IPS DF 6.9 (cell line): ENCODE measurements at places on chromosomes 7 and 10.

DNA sequence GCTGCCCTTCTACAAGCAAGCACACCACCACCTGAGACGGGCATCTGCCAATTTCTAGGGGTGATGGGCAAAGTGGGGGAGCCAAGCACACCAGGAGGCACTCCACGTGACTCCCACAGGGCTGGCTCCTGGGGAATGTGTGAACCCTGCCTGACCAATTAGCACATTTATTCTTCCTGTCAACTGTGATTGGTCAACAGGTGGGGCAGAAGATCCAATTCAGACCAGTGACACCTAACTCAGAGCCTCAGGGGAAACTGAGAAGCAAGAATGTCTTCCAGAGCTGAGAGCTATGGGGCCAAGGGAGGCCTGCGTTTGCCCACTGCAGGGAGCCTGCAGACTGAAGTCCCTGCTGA lies 15.4 kb downstream of the TMEM273 start:
- DNase-seq: no peak

DNA sequence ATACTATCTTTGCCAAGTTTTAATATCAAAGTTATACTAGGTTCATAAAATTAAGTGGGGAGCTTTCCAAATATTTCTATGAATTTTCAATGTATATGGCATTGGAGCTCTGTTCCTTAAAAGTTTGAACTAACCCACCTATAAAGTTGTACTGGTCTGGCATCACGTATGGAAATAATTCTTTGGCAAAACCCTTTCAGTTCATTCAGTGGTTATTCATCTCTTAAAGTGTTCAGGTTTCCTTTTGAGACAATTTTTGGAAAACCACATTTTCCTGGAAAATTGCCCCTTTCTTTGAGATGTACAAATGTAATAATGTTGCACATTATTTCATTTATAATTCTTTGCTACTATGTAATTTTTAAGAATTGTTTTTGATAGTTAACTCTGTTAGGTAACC lies 62.5 kb upstream of the INPP5A start:
- DNase-seq: no peak

GRCh38 chr7:92567460-92567859 lies 22.7 kb downstream of the FAM133B start:
- no peak for DNase-seq

DNA sequence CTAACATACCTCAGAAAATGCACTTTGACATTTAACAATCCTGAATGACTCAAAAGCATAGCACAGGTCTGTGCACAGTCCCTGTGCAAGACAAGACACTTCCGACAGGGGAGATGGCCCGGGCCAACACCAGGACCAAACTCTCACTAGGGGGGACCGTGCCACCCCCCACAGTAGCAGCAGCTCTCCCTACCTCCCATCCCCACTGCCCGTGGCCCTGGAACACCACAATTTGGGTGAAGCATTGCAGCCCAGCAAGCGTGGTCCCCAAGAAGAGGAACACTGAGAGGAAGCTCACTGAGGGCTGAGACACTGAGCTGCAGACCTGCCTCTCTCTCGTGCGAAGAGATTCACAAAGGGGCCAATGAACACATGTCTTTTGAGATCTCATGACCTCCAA lies 26.0 kb downstream of the PTPRN2 start:
- DNase-seq: no peak

- DNase-seq: no peak
Measured at GRCh38 chr10:65194555-65194954, 1673.4 kb downstream of the REEP3 start.

- no peak for DNase-seq
Measured at GRCh38 chr7:129773328-129773731, 161.8 kb downstream of the NRF1 start.

GRCh38 chr10:6398399-6398798 lies 181.7 kb downstream of the PRKCQ start:
- DNase-seq: no peak

GRCh38 chr7:88226886-88227516 lies 7.2 kb upstream of the SRI start:
- DNase-seq: no peak

- no peak for DNase-seq
Measured at GRCh38 chr10:47288236-47288635, 11.8 kb upstream of the GDF10 start.

DNA sequence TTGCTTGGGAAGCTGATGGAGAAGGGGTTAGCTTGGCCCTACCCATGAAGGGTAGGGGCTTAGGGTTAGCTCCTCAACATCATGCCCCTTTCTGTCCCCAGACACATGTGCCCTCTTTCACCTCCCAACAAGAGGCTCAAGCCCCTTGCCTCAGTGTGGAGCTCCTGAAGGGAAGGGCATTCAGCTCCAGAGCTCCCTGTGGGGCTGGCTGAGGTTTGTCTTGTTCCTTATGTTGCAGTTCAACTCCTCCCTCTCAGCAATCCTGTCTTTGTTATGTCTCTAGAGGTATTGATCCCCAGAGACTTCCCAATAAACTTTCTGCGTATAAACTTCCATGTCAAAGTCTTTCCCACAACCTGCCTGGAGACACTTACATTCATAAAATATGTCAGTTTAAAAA lies 252.2 kb upstream of the SP4 start:
- no peak for DNase-seq

DNA sequence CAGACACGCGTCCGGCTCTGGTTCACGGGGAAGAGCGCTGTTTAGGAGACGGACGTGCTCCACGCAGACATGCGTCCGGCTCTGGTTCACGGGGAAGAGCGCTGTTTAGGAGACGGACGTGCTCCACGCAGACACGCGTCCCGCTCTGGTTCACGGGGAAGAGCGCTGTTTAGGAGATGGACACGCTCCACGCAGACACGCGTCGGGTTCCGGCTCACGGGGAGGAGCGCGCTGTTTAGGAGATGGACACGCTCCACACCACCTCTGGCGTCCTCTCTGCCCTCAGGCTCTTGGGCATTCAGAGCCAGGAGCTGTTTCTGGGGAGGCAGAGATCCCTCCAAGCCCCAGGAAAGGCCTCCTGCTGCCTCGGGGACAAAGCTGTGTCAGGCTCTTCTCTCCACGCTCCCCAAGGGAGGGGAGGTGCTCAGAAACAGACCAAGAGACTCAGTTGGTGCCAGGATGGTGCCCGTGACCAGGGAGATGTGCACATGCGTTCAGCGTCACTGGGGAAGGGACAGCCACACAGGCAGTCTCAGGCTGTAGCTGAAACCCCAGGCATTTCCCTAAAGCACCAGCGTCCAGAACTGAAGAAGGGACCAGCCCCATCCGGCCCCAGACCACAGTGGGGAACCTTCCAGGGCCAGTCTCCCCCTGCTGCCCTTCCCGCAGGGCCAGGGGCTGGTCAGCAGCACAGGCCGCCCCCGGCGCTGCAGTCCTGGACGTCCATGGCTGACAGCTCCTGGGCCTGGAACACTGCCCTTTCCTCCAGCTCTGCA lies 175.6 kb downstream of the ELFN1 start:
- no peak for DNase-seq

DNA sequence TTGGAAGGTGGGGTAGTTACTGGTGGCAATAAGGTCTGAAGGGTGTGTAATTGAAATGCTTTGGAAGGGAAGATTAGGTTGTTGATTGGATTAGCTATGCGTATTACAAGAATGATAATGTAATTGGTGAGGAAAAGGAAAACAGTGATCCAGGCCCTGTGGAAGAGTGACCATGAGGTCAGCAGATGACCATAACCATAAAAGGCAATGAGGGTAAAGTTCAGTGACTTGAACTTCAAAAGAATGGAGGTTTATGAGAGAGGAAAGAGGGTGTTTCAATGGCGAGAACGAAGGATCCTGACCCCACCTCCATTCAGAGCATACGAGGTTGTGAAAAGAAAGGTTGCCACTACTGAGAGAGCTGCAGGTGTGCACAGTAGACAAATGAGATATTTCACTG lies 439.7 kb downstream of the CCSER2 start:
- no peak for DNase-seq

GRCh38 chr10:121956111-121957061 lies 18.6 kb downstream of the NSMCE4A start:
- no peak for DNase-seq

DNA sequence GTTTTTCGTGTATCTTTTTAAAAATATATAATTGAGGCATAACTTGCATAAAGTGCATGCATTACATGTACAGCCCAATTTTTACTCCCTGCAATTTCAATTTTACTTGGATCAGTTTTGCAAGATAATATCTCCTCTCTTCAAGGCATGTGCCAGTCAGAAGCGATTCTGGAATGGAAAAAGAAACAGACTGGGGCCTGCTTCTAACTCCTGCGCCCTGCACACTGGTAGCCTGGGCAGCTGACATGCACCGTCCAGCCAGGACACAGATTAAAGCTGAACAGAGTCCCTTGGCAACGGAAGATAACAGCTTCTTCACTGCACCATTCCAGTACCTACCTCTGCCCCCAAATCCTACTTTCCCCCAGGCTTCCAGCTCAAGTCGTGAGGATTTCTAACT lies 182.1 kb downstream of the FAM107B start:
- no peak for DNase-seq

DNA sequence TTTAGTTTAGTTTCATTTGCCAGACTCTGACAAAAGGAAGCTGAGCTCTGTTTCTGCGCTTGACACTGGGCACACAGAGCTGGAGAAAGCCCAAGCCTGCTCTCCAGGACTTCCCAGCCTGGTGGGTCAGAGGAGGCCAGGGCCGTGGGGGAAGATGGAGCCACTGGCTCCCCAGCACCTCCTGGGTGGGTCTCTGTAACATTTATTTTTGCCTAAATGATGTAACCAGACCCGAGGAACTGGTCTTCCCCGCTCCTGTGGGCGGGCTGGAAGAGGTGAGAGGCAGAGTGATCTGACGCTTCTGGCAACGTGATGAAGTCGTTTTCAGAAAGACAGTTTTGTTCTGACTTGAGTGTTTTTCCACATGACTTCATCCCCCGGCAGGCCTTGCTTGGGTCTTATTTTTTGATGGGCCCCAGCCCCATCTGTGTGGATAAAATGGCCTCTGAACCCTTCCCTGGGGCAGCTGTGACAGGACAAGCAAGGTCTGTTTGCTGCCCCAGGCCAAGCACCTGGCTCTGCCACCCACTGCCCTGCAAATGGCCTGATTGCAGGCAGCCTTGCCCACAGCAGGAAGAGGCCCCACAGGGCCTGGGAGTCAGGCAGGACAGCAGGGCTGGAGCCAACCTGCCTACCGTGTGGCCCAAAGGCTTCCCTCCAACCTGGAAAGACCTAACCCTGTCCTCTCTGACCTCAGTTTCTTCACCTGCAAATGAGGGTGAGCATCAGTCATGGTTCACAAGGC lies 304.9 kb upstream of the ZMIZ1 start:
- no peak for DNase-seq

DNA sequence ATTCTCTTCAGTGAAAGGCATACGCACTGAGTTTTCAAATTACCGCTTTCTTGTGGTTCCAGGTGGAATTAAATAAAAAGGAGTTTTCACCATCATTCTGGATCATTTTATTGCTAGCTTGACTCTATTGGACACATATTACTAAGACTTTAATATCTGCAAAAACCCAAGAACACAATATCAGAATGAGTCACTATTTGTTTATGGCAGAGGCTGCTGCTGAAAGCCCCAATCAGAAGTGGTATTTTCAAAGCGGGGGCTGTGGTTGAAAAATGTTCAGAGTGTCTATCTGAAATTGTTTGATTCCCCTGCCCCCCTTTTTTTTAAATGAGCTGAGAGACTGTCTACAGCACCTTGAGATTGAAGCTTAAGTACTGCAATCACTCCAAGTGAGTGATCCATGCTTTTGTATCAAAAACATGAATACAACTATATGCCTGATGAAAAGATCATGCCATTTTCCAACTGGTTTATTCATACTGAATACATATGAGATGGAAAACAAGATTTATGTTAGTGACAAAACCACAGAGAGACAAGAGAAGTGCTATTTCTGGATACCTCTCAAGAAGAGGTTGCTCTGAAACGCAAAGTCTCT lies 376.4 kb downstream of the HTR7 start:
- DNase-seq: no peak

- no peak for DNase-seq
Measured at GRCh38 chr10:31619531-31620061, 300.6 kb downstream of the ZEB1 start.

- no peak for DNase-seq
Measured at GRCh38 chr10:33858326-33858725, 523.9 kb upstream of the NRP1 start.

- no peak for DNase-seq
Measured at GRCh38 chr10:5812283-5813090, 747 bp downstream of the GDI2 start.

- no peak for DNase-seq
Measured at GRCh38 chr10:110456523-110457091, 41.1 kb upstream of the DUSP5 start.

GRCh38 chr7:128838109-128838779 lies 8.0 kb downstream of the FLNC start:
- no peak for DNase-seq

- no peak for DNase-seq
Measured at GRCh38 chr7:5514440-5515035, 90.9 kb upstream of the TNRC18 start.

- DNase-seq: no peak
Measured at GRCh38 chr7:138768241-138768640, 29.6 kb upstream of the TMEM213 start.

DNA sequence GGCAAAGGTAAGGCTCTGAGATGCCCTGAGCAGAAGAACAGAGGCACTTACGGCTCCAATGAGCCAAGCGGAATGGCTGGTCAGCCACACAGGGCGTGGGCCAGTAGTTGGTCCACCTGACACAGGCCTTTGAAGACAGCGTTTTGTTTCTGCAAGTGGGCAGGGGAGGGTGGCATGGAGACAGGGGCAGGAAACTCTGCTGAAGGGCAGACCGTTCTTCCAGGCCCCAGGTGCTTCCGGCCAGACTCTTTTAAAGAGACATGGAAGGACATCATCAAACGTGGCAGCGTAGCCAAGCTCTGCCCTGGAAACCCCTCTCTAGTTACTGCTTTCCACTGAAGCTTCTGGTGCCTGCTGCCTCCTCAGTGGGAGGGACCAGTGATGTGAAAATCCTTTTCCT lies 77.5 kb upstream of the KMT2E start:
- no peak for DNase-seq

DNA sequence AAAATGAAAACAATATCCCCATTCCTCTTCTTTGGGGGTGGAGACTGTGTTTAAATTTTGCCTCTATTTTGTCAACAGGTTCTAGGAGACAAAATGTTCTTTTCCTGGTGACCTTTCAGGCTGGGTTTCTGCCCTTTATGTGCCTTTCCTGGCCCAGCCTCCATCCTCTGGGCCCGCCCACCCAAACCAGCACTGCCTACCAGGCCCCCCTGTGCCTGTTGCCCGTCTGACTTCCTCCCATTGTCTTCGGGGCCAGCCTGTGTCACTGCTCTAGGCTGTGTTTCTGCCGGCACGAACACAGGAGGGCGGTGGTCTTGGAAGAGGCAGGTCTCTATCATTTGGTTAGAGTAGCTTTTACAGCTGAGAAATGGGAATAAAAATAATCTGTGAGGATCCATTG lies 13.9 kb downstream of the TSPAN14 start:
- DNase-seq: no peak

DNA sequence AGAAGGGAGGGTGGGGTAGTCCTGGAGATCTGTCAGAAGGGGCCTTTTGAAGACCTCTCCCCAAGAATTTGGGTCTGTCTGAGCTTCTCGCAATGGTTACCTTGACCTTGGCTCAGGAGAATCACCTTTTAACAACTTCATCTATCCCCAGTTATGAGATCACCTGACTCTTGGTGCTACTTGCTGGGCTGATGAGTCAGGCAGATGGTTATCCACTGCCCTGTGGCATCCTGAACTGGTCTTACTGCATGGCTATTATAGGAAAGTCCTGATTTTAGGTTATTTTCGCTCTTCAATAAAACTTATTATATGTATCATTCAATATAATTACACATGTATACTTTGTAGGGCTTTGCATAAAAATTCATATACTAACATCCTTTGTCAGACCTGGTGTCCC lies 274.7 kb downstream of the GFRA1 start:
- no peak for DNase-seq
